ENCODE measurements at places on chromosomes 11 and 22. TPM values are rescaled to one million over a fixed set of nuclear protein-coding genes. Genes with fewer than 3 reads are reported as not detected.

- no peak overlapping the region for H3K4me3 ChIP-seq
- H3K27ac ChIP-seq = no peak overlapping the region
- no peak for DNase-seq
- H3K27me3 ChIP-seq = no peaks in the 10 kb centered on the region
- no peaks in the 10 kb centered on the region for H3K4me1 ChIP-seq
These were observed 150.2 kb upstream of the POU2AF2 start for GRCh38 chr11:111095327-111095726.

- no peaks in the 10 kb centered on the region for H3K27me3 ChIP-seq
- DNase-seq = no peak
- H3K4me1 ChIP-seq = no peaks in the 10 kb centered on the region
- no peak overlapping the region for H3K27ac ChIP-seq
- no peaks in the 10 kb centered on the region for H3K36me3 ChIP-seq
- no peak overlapping the region for H3K4me3 ChIP-seq
These were observed 1.4 kb upstream of the CREB3L1 start for GRCh38 chr11:46275964-46276641.

DNA sequence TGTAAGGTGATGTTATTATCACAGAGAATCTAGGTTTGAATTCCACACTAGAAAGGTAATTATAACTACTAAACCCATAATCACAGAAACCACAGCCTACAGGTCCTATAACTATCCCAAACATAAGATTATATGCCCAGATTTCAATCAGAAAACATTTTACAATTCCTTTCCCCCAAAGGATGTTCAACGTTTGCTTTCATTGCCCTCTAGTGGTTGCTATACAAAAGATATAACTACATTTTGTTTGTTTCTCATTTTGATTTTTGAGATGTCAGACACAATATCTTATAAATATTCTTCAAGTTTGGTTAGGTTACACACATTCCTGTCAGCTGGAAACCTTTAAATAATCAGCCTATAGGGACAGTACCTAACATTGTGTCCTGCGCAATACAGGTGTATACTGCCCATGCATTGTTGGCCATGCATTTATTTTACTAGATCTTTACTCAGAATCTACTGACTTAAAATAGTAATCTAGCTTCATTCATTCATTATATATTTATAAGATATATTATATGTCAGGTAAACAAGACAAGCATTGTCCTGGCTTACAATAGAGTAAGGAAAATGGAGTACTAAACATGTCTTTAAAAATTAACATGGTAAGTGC, 530.5 kb upstream of the CCDC90B start:
- H3K4me3 ChIP-seq = no peak overlapping the region
- H3K36me3 ChIP-seq = no peaks in the 10 kb centered on the region
- no peak overlapping the region for H3K27ac ChIP-seq
- no peaks in the 10 kb centered on the region for H3K4me1 ChIP-seq
- H3K27me3 ChIP-seq = no peaks in the 10 kb centered on the region
- DNase-seq = no peak

DNA sequence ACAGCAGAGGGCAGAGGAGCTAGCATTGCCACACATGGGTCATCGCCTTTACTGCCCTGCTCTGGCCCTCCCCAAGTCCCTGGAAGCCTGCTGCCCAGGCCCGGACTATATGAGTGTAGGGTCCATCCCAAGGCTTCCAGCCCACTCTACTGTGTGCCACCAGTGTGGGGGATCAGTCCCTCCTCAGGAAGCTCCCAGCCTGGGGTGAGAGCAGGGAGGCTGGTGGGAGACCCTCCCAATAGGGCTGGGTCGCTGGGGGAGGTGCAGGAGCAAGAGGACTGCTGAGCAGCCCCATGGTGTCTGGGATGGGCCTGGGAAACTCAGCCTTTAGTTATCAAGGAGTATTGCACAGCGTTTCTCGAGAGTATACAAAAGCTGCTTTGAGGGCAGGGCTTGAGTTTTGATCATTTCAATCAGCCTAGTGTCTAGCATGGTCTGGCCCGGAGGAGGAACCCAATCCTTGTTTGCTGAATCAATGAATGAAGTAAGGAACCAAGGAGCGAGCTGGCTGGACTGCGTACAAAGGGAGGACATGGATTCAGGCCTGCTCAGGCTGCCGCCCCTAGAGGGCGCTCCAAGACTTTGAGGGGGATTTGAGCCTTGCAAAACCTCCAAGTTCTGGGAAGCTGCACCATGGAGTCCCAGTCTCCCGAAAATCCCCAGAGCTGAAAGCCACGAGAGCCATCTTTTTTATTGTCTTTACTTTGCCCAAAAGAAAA, 89.0 kb upstream of the PARVA start:
- H3K27me3 ChIP-seq = no peaks in the 10 kb centered on the region
- no peaks in the 10 kb centered on the region for H3K36me3 ChIP-seq
- DNase-seq = peak; percentile 89
- H3K4me3 ChIP-seq = no peak overlapping the region
- H3K27ac ChIP-seq = peak overlapping the region; percentile 4
- H3K4me1 ChIP-seq = no peaks in the 10 kb centered on the region

Gene MFRP
- total RNA-seq = not detected

Gene SLC25A18
- total RNA-seq = 0.52 TPM

DNA sequence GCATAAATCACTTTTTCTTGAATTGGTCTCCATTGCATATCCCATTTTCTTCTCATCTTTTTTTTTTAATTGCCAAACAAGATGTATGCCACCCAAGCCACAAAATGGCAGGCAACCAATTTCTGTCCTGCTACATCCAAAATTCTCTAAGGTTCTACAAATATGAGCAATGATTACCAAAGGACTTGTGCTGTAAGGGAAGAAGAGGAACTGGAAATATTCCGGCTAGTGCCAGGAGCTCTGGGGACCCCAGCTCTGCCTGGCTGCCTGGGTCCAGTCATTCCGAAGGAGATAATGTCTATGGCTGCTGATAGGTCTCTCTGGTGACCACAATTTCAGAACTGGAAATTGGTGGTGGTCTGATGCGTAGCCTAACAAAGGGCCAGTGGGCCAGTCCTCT, 17.1 kb upstream of the SNX32 start:
- no peaks in the 10 kb centered on the region for H3K27me3 ChIP-seq
- H3K4me3 ChIP-seq = no peak overlapping the region
- H3K4me1 ChIP-seq = no peaks in the 10 kb centered on the region
- DNase-seq = no peak
- H3K36me3 ChIP-seq = no peaks in the 10 kb centered on the region

Gene ZDHHC24
- 9.3 TPM for total RNA-seq

GRCh38 chr11:9530901-9531625, 42.4 kb upstream of the WEE1 start:
- H3K27ac ChIP-seq = no peak overlapping the region
- no peaks in the 10 kb centered on the region for H3K4me1 ChIP-seq
- H3K4me3 ChIP-seq = no peak overlapping the region
- no peaks in the 10 kb centered on the region for H3K36me3 ChIP-seq

Gene KCNQ1OT1
- total RNA-seq = 5.4 TPM

DNA sequence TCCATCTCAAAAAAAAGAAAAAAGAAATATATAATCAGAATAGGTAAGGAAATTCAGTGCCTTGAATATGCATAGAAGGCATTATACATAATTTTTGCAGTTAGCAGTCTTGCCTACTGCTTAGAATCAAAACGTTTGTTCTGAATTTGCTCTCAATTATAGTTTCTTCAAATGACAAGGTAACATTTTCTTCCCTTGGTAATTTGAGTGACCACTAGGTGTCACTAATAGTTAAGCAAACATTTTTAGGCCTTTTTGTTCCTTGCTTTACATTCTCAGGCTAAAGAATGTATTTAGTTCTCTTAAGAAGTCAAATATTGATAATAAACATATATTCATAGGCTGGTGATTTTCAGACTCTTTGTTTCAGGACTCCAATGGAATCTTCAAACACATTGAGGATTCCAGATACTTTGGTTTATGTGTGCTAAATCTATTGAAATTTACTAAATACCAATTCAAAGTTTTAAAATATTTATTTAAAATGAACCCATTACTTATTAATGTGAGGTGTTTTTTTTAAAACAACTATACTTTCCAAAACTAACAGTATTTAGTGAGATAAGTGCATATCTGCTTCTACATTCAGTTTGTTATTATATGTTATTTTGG, 55.0 kb upstream of the DEPDC7 start:
- no peaks in the 10 kb centered on the region for H3K4me1 ChIP-seq
- H3K4me3 ChIP-seq = no peak overlapping the region
- no peak for DNase-seq
- no peak overlapping the region for H3K27ac ChIP-seq
- peaks cover 7% of the 10 kb centered on the region for H3K36me3 ChIP-seq
- no peaks in the 10 kb centered on the region for H3K27me3 ChIP-seq

GRCh38 chr11:112519751-112520150, 259.1 kb upstream of the PLET1 start:
- no peaks in the 10 kb centered on the region for H3K36me3 ChIP-seq
- H3K4me1 ChIP-seq = no peaks in the 10 kb centered on the region
- H3K27ac ChIP-seq = no peak overlapping the region
- DNase-seq = no peak
- H3K4me3 ChIP-seq = no peak overlapping the region
- no peaks in the 10 kb centered on the region for H3K27me3 ChIP-seq

DNA sequence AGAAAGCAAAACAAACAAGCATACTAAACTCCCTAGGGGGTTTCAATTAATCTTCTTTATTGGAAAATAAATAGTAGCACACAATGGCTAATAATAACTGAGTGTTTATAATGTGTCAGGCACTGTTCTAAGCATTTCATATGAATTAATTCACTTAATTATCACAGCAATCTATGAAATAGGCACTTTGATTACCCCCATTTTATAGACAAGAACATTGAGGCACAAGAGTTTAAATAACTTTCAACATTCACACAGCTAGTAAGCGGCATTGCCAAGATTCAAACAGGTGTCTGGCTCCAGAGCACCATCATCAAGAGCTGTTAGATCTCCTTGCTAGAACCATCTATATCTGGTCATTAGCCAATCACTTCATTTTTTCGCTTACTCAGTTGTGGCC, 43.1 kb downstream of the PRCP start:
- H3K4me3 ChIP-seq = no peak overlapping the region
- no peak overlapping the region for H3K27ac ChIP-seq
- no peaks in the 10 kb centered on the region for H3K27me3 ChIP-seq
- H3K4me1 ChIP-seq = no peaks in the 10 kb centered on the region

DNA sequence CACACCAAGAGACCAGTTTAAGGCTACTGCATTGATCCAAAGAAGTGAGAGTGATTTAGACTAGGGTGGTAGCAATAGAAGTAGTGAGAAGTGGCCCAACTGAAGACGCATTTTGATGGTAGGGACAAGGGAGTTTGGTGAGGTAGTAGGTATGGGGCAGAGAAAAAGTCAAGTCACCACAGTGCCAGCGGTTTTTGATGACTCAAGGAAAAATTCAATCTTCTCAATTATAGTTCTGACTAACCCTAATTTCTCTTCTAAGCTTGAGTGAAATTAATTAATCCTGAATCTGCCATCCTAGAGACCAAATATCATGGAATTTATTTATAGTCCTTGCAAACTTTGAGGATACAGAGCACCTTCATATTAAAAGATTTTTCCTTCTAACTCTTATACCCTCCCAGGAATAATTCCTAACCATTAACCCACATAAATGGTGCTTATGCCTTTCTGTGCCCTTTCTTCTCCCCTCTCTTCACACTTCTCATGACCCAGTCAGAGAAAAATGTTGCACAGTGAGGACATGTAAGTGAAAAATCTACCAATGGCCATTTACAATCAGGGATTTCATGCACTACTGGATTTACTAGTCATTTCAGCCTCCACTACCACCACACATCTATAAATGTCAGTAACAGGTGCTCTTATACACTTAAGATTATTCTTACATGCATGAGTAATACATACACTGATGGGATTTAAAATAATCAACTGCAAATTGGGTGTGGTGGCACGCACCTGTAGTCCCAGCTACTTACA, 45.9 kb upstream of the ARHGAP32 start:
- no peak for DNase-seq
- H3K4me3 ChIP-seq = no peak overlapping the region
- H3K36me3 ChIP-seq = no peaks in the 10 kb centered on the region
- no peak overlapping the region for H3K27ac ChIP-seq

- no peaks in the 10 kb centered on the region for H3K36me3 ChIP-seq
- peak; percentile 73 for DNase-seq
- no peak within 1 kb of the TSS for H3K27ac ChIP-seq
- no peaks in the 10 kb centered on the region for H3K4me1 ChIP-seq
These were observed at the start of gene MLC1 for GRCh38 chr22:50085211-50085972. Gene MLC1, minus strand, starts transcription at chr22:50085426. Its CDS starts 524 bp downstream, at chr22:50084902.
